IPS DF 19.7 (cell line): ENCODE measurements at places on chromosomes 2 and 18.

DNA sequence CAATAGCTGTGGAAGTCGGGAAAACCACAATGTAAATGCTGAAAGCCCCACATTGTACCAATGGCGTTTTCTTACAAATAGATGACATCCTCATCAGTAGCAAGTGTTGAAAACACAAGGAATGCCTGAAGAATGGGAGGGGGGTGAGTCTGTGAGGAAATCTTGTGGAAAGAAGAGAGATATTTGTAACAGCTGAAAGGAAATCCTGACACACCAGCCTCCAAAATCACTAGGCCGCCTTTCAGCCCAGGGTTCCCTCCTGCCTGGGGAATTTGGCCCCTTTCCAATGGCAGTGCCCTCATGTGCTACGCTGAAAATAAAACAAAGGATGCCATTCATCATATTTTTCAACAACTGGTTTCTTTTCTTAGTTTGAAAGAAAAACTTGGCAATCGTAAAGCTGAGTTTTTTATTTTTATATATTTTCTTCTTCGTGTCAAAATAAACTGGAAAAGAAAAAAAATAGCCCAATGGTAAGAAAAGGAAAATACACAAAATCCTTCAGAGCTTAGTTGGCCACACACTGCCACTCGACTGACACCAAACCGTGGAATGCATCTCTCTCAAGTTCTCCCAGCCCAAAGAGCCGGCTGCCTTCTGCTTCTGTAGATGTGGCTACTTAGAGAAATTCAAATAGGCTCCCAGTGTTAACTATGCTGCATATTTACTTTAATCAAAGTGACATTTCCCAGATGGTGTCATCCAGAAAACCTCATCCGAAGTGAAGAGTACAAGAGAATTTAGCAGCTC lies 52.0 kb downstream of the FTCDNL1 start:
- no peak for DNase-seq

DNA sequence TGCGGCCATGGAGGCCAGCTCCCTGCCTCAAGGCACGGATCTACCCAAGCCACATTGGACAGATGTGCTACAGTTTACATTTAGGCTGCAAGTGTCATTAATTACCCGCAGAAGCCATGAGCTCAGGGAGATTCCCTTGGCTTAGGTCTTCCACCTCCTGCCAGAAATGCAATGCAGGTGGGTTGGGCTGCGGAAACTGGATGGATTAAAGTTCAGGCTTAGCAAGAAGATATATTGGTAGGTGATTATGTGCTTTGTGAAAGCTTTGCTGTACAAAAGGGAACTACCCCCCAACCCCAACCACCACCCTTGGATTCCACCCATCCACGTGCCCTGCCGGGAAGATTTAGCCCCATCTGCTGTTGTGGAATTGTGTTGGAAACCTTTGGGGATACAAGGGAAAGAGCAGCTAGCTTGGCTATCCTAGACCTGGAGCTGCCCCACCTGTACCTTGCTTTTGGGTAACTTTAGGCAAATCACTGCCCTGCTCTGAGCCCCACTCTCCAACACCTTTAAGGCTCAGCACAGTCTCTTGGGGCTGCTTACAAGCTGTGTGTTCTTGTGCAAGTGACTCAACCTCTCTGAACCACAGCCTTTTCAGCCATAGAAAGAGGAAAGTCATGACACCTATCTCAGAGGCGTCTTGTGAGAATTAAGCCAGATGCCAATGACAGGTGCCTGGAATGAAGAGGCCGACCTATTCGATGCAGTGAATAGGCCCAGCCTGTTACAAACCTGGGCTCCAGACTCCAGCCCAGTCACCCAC lies 141.6 kb upstream of the GLI2 start:
- no peak for DNase-seq

GRCh38 chr2:174339561-174340399 lies 5.0 kb downstream of the SP9 start:
- DNase-seq = no peak

GRCh38 chr2:10048501-10049171 lies 5.3 kb downstream of the KLF11 start:
- DNase-seq = no peak

GRCh38 chr18:22186484-22186971 lies 17.1 kb downstream of the GATA6 start:
- no peak for DNase-seq
